Ovary (tissue), 10 donors: ENCODE measurements at places on chromosomes 13 and 19. TPM values are rescaled to one million over a fixed set of nuclear protein-coding genes. Genes with fewer than 3 reads are reported as not detected.

- DNase-seq: no peak
These were observed 170.4 kb upstream of the UBL3 start for GRCh38 chr13:30020726-30021312.

- DNase-seq: no peak
These were observed 25.0 kb upstream of the TNFSF11 start for GRCh38 chr13:42548731-42549551.

- DNase-seq: no peak
These were observed 2220.8 kb upstream of the PCDH20 start for GRCh38 chr13:63636316-63636993.

- no peak for DNase-seq
These were observed 34.0 kb downstream of the GPC6 start for GRCh38 chr13:93260591-93260990.

GRCh38 chr19:28934631-28935030 is 278.3 kb downstream of the UQCRFS1 start:
- DNase-seq: no peak

- DNase-seq: no peak
These were observed 130.9 kb downstream of the DIAPH3 start for GRCh38 chr13:60032851-60033250.

DNA sequence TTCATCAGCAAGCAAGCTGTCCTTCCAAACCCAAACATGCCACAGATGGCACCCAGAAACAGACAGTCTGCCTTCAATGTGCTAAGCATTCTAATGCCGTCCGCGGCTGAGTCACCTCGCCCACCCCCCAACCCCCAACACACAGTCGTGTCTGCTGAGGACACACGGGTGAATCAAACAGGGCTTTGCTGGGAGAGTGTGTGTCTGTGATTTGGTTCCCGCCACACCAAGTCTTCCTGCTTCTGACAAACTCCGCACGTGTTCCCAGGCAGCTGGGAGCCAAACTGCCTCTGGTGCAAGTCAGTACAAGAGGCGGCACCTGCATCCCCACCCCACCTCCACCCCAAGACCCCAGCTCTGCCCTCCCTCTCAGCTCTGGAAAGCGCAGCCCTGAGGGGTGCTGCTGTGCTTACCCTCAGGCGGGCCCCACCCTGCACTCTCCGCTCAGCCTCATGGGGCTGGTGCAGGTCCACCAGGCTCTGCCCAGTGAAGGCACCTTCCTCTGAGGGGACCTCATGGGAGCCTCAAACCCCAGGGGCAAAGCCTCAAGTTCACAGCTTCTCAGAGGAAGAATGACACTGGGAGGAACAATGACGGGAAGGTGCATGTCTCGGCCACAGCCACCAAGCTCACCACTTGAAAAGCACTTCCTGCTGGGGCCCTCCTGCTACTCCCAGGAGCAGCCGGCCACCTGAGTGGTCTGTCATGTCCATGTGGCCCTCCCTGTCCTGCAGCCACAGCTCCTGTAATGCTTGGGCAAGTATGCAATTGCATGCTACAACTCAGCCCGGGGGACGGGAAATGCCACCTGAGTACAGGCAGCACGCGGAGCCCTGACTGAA is 15.0 kb upstream of the SLC35E1 start:
- DNase-seq: no peak

DNA sequence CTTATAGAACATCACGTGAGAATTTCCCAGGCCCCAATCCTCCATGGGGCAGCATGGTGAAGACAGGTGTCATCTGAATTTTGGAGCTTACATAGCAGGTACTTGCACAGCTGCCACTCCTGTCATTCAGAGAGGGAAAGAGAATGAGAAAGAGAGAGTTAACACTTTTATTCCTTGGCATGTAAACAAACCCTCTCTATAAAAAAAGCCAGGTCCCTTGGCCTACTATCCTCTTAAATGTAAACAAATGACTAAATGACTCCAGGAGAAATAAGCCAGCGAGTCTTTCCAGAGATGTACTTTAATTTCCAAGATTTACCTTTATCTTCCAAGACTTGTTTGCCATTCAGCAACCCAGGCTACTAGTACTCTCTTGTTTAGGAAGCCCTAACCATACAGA is 195.3 kb upstream of the HTR2A start:
- no peak for DNase-seq

DNA sequence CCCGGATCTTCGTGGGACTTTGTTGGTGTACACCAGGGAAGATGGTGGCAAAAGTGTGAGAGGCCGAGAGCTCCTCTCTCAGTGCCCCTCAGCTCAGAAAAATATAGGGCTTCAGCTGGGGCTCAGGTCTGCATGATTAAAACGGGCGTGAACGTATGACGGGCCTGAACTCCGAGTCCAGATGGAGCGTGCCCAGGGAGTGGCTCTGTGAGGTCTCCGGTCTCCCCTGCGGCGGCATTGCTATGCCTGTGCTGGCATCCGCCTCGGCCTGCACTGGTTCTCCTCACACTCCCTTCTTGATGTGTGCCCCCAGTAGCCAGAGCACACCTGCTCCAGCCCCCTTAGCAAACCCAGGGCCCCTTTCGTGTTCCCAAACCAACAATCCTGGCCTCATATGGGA is 82.0 kb downstream of the TEX29 start:
- DNase-seq: no peak

The ERICH4 gene
- polyA plus RNA-seq: not detected

The FFAR3 gene
- 0.12 TPM for polyA plus RNA-seq
